Mesothelial cell of epicardium (in vitro differentiated cells): ENCODE measurements at places on chromosomes 12 and 14. TPM values are rescaled to one million over a fixed set of nuclear protein-coding genes. Genes with fewer than 3 reads are reported as not detected.

DNA sequence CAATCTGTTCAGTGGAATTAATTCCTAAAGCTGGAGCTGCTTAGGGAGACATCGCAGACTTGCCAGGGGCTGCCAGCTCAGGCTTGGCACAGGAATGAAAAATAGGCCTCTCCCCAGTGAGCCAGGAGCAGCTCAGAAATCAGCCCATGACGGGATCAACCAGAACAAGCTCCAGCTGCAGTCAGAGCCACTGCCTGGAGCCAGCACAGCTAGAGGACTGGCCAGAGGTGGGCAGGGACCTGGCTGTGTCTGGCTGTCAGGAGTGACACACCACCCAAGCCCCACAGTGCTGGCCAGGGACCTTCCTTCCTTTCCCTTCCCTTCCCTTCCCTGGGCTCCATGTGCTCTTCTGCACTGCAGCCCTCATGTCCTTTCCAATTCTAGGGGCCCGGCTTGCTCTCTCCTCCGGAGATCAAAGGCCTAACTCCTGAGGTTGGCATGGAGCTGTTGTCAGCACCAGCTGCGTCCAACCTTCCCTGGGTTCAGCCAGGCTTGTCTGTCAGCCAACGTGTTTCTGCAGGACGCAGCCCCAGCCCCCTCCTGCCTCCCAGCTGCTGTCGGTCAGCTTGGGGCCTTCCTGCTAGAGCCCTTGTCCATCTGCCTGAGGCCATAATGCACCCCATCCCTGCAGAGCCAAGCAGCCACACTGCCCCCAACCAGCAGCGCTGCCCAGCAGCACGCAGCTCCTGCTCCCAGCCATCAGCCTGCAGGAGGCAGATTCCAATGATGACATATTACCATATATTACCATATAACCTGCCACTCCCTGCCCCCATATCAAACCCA lies 149.3 kb downstream of the CALM1 start:
- peaks cover 1% of the 10 kb centered on the region for H3K27me3 ChIP-seq
- H3K27ac ChIP-seq = no peak overlapping the region
- H3K4me3 ChIP-seq = no peak overlapping the region
- peaks cover 20% of the 10 kb centered on the region for H3K4me1 ChIP-seq
- DNase-seq = no peak
- H3K36me3 ChIP-seq = peaks cover 12% of the 10 kb centered on the region

DNA sequence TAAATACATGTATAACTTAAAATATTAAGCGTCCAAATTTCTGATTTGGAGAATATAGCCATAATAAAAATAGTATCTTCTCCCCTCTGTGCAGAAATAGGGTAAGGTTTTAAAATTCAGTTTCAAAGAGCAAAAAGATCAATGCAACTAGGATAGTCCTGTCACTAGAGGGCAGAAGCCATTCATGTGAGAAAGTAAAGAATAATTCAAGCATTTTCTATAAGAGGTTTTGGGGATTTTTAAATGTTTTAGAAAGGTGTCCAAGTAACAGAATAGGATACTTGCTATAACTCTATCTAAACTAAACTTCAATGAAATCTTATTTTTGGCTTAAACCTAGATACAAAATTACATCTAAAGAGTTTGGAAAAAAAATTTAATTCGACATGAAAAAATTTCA lies 50.3 kb downstream of the ADAMTS20 start:
- peaks cover 3% of the 10 kb centered on the region for H3K4me1 ChIP-seq
- H3K4me3 ChIP-seq = no peak overlapping the region
- no peak for DNase-seq
- no peaks in the 10 kb centered on the region for H3K27me3 ChIP-seq
- no peaks in the 10 kb centered on the region for H3K36me3 ChIP-seq

GRCh38 chr14:29757188-29757680 lies 170.4 kb downstream of the PRKD1 start:
- no peaks in the 10 kb centered on the region for H3K36me3 ChIP-seq
- H3K4me1 ChIP-seq = peaks cover 16% of the 10 kb centered on the region
- no peak overlapping the region for H3K27ac ChIP-seq
- no peak for DNase-seq
- H3K27me3 ChIP-seq = no peaks in the 10 kb centered on the region

DNA sequence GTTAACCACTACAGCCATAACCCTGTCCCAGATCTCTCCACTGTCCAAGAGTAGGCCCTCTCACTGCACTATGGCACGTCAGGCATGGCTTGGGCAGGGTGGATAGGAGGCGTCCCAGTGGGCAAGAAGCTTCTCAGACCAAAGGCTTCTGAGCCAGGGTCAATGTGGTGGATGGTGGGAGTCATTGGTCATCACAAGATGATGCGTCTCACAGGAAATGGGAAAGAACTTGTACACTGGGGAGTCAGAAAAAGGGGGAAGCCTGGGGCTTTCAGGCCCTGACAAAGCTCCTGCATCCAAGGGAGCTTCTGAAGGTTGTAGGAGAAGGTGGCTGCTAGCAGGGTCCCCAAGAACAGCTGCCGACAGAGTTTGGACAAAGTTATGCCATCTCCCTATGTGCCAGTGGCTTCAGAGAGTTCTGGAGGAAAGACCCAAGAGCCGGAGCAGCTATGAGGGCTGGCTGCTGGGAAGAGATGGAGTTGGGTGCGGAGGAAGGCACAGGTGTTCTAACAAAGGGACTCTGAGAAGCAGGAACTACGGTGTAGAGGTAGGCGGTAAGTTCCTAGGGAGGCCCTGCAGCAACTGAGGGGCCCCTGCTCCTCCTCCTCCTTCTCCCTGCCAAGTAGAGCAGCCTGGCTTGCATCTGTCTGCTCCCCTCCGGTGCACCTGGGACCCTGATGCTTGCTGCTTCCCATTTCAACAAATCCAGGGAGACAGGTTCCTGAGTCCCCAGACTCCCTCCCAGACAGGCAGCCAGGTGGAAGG lies 81.1 kb downstream of the ARL6IP4 start:
- no peak for DNase-seq
- H3K4me3 ChIP-seq = no peak overlapping the region

GRCh38 chr12:54204316-54204715 lies 15.5 kb upstream of the SMUG1 start:
- H3K27ac ChIP-seq = no peak overlapping the region
- peaks cover 34% of the 10 kb centered on the region for H3K4me1 ChIP-seq
- peaks cover 5% of the 10 kb centered on the region for H3K27me3 ChIP-seq
- DNase-seq = no peak

- DNase-seq = no peak
- H3K36me3 ChIP-seq = peaks cover 12% of the 10 kb centered on the region
- H3K27ac ChIP-seq = peak overlapping the region; percentile 82
- H3K27me3 ChIP-seq = no peaks in the 10 kb centered on the region
These were observed 774 bp upstream of the MANSC4 start for GRCh38 chr12:27780612-27781408.

DNA sequence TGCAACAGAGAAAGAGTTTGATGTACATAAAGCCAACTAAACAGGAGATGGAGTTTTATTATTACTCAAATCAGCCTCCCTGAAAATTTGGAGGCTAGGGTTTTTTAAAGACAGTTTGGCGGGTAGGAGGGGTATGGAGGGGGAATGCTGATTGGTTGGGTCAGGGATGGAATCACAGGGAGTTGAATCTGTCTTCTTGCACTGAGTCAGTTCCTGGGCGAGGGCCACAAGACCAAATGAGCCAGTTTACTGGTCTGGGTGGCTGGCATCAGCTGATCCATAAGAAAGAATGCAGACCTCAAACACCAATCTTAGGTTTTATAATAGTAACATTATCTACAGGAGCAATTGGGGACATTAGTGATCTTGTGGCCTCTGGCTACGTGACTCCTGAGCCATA lies 64.9 kb downstream of the RIN3 start:
- peaks cover 30% of the 10 kb centered on the region for H3K36me3 ChIP-seq
- no peaks in the 10 kb centered on the region for H3K27me3 ChIP-seq
- no peak overlapping the region for H3K27ac ChIP-seq

GRCh38 chr12:75935539-75936242 lies 95.9 kb downstream of the PHLDA1 start:
- no peak overlapping the region for H3K4me3 ChIP-seq
- peaks cover 15% of the 10 kb centered on the region for H3K4me1 ChIP-seq
- H3K27me3 ChIP-seq = no peaks in the 10 kb centered on the region

DNA sequence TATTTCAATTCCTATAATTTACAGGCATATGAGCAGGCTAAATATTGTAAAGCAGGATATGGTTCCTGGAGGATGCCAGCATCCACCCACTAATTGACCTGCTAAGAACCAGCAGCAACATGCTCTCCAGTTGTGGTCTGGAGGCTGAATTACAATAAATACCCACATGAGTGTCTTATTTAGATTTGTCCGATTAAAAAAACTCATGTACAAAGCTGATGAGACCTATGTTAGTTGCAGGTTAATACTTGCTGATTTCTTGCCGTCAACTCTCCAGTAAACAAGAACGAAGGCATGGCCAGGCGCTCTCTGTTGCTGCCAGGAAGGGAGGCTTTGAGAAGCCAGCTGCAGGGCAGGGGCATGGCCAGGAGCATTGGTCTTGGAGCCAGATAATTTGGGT lies 169.3 kb upstream of the PRICKLE1 start:
- H3K27me3 ChIP-seq = no peaks in the 10 kb centered on the region
- no peaks in the 10 kb centered on the region for H3K36me3 ChIP-seq
- H3K27ac ChIP-seq = no peak overlapping the region
- peaks cover 52% of the 10 kb centered on the region for H3K4me1 ChIP-seq
- H3K4me3 ChIP-seq = no peak overlapping the region
- no peak for DNase-seq

- no peaks in the 10 kb centered on the region for H3K36me3 ChIP-seq
- peaks cover 5% of the 10 kb centered on the region for H3K27me3 ChIP-seq
- peaks cover 48% of the 10 kb centered on the region for H3K4me1 ChIP-seq
- no peak overlapping the region for H3K27ac ChIP-seq
- H3K4me3 ChIP-seq = no peak overlapping the region
These were observed 380.8 kb downstream of the EGLN3 start for GRCh38 chr14:33569821-33570687.

DNA sequence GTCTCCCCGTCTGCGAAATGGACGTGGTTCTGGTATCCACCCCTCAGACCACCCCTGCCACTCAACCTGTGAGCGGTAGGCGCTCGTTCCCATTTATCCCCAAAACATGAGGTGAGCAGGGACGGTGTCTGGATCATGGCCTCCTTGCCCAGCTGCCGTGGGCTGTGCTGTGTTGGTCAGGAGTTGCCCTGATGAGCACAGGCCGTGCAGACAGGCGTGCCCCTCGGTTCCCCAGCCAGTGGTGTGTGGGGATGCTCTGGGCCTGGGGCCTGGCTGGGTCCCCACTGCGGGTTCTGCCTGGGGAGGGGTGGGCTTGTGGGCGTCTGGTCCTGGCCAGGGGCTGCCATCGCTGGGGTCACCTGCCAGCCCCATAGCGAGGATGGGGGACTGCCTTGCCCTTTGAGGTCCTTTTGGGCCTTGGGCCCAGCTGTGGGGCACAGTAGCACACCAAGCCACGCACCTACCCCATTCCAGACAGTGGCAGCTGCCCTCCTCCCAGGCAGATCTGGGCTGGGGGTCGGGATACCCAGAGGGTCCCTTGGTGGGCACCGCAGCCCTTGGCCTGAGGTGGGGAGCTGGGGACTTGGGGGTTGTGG lies 11.3 kb upstream of the PUS1 start:
- H3K27ac ChIP-seq = no peak overlapping the region
- peaks cover 7% of the 10 kb centered on the region for H3K36me3 ChIP-seq
- DNase-seq = no peak
- H3K4me3 ChIP-seq = no peak overlapping the region
- H3K27me3 ChIP-seq = no peaks in the 10 kb centered on the region

DNA sequence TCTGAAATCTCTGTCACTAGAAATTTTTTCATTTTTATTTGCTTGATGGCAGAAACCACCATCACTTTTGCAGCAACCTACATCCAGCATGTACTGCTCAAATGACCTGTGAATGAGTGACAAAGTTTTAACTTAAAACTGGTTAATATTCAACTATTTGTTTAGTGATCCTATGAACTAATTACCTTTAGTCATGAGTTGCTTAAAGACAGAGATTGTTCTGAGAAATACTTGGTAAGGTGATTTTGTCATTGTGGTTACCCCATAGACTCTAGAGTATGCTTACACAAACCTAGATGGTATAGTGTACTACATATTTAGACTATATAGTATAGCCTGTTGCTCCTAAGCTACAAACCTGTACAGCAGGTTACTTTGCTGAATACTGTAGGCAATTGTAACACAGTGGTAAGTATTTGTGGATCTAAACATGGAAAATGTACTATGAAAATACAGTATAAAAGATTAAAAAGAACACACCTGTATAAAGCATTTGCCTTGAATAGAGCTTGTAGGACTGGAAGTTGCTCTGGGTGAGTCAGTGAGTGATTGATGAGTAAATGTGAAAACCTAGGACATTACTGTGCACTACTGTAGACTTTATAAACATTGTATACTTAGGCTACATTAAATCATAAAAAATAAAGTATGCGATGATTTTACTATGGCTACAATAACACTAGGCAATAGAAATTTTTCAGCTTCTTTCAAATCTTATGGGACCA lies 256.6 kb upstream of the PPFIA2 start:
- H3K36me3 ChIP-seq = no peaks in the 10 kb centered on the region
- no peaks in the 10 kb centered on the region for H3K27me3 ChIP-seq
- no peak for DNase-seq

DNA sequence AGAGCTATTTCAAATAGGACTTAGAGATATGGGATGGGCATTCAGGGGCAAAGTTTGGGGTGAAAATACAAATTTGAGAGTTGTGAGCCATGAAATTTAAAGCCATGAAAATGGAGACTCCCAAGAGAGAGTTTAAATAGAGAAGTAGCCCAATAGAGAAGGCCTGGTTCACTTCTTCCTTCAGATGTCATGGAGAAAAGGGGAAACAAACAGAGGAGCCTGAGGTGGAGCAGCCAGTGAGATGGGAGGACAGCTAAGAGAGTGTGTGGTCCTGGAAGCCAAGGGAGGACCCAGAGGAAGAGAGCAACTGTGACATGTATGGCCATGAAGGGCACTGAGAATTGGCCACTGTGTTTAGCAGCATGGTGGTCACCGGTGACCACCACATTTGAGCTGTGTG lies 12.3 kb upstream of the DYNLL1 start:
- peaks cover 9% of the 10 kb centered on the region for H3K36me3 ChIP-seq
- H3K4me3 ChIP-seq = no peak overlapping the region
- DNase-seq = no peak
- no peak overlapping the region for H3K27ac ChIP-seq
- H3K27me3 ChIP-seq = no peaks in the 10 kb centered on the region

Gene ACAD10
- 55.2 to 63.8 TPM (median 57.0 TPM) in 3 replicates for total RNA-seq

Gene FOXN4
- 0.11 TPM in 1 of 3 replicates, not detected in the others for total RNA-seq

Gene KLRK1
- not detected in 3 replicates for total RNA-seq

Gene BDKRB1
- total RNA-seq = 10.4 to 12.5 TPM (median 10.9 TPM) in 3 replicates

Gene NTS
- 0.25 TPM in 1 of 3 replicates, not detected in the others for total RNA-seq

Gene KLRG1
- 2.0 to 2.2 TPM (median 2.0 TPM) in 3 replicates for total RNA-seq

Gene KRT85
- not detected in 3 replicates for total RNA-seq

Gene KRT81
- 0.16 TPM in 1 of 3 replicates, not detected in the others for total RNA-seq

Gene RND1
- 14.9 to 15.8 TPM (median 15.0 TPM) in 3 replicates for total RNA-seq
